Frontal cortex (tissue), 4 donors: ENCODE measurements at places on chromosomes 3 and 15. TPM values are rescaled to one million over a fixed set of nuclear protein-coding genes. Genes with fewer than 3 reads are reported as not detected.

Gene CFAP20DC
- 2.0 TPM for total RNA-seq

Gene RPL32
- total RNA-seq, result 967 TPM

Gene ERICH6
- under 0.01 TPM for total RNA-seq

Gene EIF1B
- 55.0 TPM for total RNA-seq

Gene CHCHD4
- 8.6 TPM for total RNA-seq

Gene SATB1
- total RNA-seq, result 67.7 TPM

Gene CFAP100
- total RNA-seq, result 3.7 TPM

Gene CACNA2D2
- 2.4 TPM for total RNA-seq

Gene DNASE1L3
- total RNA-seq, result 0.41 TPM

Gene IRAK2
- total RNA-seq, result 3.3 TPM

Gene LRTM1
- not detected for total RNA-seq

Gene CPNE9
- 0.41 TPM for total RNA-seq

Gene PCBP4
- total RNA-seq, result 45.7 TPM

Gene STAB1
- 13.9 TPM for total RNA-seq

Gene ULK4
- total RNA-seq, result 17.5 TPM

Gene TGFBR2
- 4.5 TPM for total RNA-seq

Gene MORC1
- under 0.01 TPM for total RNA-seq

Gene KLF15
- total RNA-seq, result 2.0 TPM

Gene CAMKV
- 180 TPM for total RNA-seq

Gene DLL4
- total RNA-seq, result 4.1 TPM

Gene CDCP1
- 0.41 TPM for total RNA-seq

Gene RLBP1
- 3.3 TPM for total RNA-seq

Gene LRRC3B
- 39.9 TPM for total RNA-seq

Gene CNTN6
- total RNA-seq, result 11.8 TPM

Gene RSL24D1
- 178 TPM for total RNA-seq

Gene SV2B
- total RNA-seq, result 42.8 TPM

Gene HRG
- total RNA-seq, result not detected

Gene SH2D7
- not detected for total RNA-seq

Gene SEC22A
- total RNA-seq, result 65.2 TPM

Gene GRK7
- under 0.01 TPM for total RNA-seq

Gene VILL
- 9.8 TPM for total RNA-seq

Gene SLC15A2
- 7.7 TPM for total RNA-seq

Gene DUOXA2
- total RNA-seq, result not detected

Gene CTXND1
- total RNA-seq, result 0.41 TPM

Gene NR1I2
- 0.82 TPM for total RNA-seq

Gene A4GNT
- not detected for total RNA-seq

Gene NAALADL2
- total RNA-seq, result 4.9 TPM

Gene ZNF609
- 26.9 TPM for total RNA-seq

Gene ZBED2
- not detected for total RNA-seq

Gene ABI3BP
- total RNA-seq, result 1.2 TPM

Gene OIP5
- 2.4 TPM for total RNA-seq
